Activated CD4-positive, alpha-beta T cell treated with anti-CD3 and anti-CD28 coated beads, Interleukin-2, amount 50 U/mL, for 16 hours (primary cell): ENCODE measurements at places on chromosomes 16 and 17.

DNA sequence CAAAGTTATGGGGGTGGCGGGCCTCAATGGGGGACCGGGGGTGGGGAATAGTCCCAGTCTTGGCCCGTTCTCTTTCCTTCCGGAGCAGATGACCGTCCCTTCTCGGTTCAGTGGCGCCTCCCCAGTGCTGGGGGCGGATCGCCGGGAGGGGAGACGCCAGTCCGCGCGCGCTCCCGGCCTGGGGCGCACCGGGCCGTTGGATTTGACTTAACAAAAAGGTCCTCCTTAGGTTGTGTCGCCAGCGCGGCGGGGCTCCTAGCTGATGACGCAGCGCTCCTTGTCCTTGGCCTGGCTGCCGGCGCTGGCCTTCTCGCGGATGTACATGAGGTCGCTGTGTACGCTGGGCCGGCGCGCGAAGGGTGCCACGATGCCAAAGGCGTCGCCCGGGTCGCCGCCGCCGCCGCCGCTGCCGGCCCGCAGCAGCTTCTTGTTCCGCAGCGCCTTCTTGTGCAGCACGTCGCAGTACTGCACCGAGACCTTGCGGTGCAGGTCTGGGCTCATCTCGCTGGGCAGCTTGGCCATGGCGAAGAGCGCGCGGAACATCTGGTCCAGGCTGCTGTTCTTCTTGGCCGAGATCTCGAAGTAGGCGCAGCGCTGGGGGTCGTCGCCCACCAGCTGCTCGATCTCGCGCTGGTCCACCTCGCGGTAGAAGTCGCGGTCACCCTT is 1.2 kb downstream of the RASD1 start:
- no peak for DNase-seq

DNA sequence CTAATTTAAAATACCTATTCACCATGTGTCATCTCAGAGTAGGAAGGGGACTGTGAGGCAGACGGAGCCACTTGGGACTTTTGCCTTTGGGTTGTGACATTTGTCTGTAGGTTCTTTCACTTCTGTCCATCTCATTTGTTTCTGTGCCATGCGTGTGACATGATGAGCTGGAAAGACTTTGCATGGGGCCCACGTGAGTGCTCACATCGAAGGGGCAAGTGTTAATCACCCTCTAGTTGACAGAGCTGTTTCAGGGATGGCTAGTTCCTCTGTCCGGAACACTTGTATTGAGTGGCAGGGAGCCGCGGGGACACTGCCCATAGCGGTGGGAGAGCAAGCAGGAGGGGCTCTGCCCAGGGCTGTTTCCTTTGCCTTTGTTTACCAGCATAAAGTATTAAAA is 112.0 kb downstream of the RPTOR start:
- DNase-seq = no peak

DNA sequence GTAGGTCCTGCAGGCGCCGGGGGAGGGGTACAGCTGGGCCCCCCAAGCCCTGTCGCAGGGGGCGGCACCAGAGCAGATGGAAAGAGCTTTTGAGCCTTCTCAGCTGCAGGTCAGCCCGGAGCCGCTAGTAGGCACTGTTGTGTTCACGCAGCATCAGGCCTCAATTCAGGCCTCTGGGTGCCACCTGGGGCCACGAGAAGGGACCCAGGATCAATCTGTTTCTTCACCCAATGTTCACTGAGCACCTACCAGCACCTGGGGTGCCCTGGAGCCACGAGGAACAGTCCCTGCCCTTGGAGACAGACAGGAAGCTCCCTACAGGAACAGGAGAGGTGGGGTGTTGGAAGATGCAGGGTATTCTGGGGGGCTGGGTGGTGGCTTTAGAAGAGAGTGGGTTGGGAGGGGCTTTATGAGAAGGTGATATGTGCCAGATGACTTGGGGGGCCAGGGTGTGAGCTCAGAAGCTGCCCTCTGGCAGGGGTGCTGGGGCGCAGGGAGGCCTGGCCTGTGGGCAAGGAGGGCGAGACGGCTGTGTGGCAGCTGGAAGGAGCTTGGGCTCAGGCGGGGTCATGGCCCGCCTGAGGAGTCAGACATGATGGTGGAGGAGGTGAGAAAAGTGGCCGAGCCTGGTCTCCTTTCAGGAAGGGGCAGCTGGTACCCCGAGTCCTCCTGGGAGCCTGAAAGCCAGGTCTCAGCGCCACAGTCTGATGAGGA is 121.9 kb upstream of the GSE1 start:
- DNase-seq = peak; percentile 38

GRCh38 chr16:86398201-86398600 is 112.1 kb upstream of the FOXF1 start:
- DNase-seq = no peak

DNA sequence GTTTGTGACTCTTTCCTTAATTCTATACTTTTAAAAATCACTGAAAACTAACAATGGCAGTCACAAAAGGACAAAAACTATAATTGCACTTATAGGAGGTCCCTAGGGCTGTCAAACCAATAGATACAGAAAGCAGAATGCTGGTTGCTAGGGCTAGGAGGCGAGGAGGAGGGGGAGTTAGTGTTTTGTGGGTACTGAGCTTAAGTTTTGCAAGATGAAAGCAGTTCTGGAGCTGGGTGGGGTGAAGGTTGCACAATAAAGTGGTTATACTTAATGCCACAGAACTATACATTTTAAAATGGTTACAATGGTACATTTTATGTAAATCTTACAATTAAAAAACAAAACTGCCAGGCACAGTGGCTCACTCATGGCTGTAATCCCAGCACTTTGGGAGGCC is 27.3 kb downstream of the NUBP1 start:
- DNase-seq = no peak

DNA sequence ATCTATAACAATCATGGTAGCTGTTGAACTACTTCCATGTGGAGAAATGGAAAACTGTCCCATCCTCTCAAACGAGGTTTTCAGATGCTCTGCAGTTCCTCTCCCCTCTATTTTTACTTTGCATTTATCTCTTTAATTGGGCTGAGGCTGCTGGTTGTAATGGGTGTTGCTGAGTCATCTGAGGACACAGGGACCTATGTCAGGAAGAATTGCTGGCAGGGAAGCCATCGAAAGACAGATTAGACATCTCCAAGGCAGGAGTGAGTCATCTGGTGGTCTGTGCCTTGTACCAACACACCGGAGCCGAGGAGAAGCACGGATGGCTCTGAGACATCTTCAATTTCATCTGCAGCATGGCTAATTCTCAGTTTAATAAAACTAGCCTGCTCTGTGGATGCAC is 394.5 kb downstream of the GRIN2A start:
- DNase-seq = no peak

- peak; percentile 48 for DNase-seq
Measured at GRCh38 chr16:30637944-30638343, 12.8 kb upstream of the PRR14 start.

DNA sequence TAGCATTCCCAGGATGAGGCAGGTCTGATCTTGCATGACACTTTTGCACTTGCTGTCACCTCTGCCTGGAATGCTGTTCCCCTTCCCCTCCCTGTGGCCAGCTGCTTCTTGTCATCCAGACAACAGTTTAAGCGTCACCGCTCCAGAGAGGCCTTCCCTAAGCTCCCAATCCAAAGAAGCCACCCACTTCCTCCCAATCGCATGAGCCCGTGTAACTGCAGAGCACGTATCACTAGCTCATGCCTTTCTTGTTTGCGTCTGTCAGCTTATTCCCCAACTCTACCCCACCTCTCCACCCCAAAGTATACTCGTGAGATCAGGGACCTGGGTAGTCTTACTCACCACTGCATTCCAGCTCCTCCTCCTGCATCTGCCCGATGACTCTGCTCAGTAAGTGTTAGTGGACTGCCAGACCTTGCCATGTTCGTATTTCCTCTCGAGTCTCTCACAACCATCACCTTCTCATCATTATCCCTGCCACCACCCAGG is 92.8 kb downstream of the GAS7 start:
- DNase-seq = no peak

DNA sequence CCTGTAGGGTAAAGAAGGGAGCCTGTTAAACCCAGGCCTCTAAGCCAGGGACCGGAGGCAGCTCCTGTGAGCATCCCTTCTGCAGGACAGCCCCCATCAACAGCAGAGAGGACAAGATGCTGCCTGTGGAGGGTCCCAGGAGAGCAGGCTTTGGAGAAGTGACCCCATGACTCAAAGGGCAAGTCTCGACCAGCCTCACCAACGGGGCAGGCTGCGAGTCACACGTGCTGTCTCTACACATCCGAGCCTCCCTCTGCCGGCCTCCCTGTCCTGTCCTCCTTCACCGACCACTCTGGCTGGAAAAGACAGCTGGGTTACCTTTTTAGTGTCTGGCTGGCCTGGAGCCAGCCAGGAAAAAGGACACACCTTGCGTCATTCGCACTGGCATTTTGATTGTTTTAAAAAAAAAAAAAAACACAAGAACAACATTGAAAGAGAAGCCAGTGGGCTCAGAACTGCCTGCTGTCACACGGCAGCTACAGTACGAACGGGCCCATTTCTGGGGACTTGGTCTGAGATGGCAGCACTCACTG is 74.5 kb upstream of the RCVRN start:
- no peak for DNase-seq
